ENCODE measurements at places on chromosomes 2 and 18. TPM values are rescaled to one million over a fixed set of nuclear protein-coding genes. Genes with fewer than 3 reads are reported as not detected.

The ADCYAP1 gene
- total RNA-seq: not detected

DNA sequence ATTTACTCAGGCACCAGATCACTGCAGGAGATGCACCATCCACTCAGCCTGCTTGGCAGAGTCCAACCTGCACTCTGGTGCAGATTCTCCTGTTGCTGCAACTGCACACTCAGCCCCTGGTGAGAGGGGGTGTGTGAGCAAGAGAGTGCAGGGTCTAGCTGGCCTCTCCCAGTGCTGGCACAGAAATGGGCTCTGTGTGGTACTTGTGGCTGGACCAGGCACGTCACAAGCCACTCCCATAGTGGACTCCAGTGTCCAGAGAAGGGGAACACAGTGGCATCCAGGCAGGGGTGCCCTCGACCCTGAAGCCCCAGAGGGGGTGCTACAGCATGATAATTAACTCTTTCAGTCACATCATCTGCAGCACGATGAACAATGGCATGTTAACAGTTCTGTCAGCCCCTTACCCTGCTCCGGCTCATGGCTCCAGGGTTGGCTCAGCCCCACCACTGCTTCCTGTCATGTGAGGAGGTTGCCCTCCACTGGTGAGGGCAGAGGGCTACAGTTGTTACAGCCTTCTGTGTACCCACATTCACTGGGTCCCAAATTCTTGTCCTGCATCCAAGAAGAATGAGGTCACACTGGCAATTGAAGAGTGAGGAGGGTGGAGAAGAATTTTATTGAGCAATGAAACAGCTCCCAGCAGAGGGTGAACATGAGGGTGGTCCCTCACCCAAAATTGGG is 135.7 kb downstream of the EVA1A start:
- no peak for DNase-seq

The KCNJ3 gene
- total RNA-seq: not detected

GRCh38 chr2:63643486-63643885 is 54.7 kb downstream of the MDH1 start:
- DNase-seq: no peak

DNA sequence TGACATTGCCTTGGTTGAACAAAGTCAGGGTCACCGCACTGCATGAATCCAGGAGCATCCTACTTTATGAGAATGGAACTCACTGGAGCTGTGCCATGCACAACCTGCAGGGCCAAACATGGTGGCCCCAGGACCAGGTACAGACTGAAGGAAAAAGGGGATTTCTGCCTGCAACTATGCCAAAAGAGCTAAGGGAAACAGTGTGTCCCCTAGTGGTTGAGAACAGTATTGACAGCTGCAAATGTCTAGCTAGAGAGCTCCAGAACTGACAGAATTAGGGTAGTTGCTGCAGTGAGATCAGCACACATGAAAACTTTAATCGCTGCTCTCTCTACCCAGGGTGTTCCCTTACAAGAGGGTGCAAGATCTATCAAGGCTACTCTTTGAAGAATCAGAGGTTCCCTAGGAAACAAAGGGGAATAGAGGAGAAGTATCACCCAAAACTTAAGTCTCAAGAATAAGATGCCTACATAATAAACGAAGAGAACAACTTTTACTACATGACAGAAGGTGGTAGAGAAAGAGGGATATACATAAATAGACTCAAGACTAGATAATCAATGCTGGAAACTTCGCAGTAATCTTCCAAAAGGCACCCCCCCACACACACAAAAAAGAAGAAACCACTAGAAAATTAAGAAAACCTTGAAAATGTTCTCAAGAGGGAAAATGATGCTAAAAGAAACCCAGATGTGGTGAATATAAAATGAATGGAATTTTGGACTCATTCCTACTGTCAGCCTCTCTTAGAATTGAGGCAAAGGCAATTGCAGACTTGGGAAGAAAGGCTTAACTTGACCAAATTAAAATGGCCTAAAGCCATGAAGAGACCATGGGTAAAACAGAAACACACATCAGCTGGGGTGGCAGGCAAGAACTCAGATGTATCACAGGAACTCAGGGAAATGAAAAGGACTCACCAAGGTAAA is 43.6 kb upstream of the IHH start:
- DNase-seq: no peak

The IL1A gene
- 0.73 TPM for total RNA-seq

DNA sequence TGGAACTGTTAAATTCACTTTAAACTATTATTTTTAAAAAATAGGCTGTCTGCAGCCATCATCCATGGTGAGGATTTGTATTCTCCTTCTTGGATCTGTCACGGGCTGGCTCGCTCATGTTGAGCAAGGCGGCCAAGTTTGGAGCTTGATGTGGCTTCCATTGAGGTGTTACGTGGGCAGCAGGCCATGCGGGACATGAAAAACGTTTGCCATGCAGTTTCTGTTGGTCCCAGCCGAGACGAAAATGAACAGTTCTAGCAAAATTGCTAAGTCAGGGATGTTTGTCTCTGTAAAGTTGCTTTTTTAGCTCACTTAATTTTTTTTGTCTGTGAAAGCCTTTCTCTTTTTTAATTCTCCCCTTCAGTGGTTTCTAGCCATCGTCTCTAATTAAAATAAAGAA is 70.2 kb upstream of the MGAT5 start:
- no peak for DNase-seq

DNA sequence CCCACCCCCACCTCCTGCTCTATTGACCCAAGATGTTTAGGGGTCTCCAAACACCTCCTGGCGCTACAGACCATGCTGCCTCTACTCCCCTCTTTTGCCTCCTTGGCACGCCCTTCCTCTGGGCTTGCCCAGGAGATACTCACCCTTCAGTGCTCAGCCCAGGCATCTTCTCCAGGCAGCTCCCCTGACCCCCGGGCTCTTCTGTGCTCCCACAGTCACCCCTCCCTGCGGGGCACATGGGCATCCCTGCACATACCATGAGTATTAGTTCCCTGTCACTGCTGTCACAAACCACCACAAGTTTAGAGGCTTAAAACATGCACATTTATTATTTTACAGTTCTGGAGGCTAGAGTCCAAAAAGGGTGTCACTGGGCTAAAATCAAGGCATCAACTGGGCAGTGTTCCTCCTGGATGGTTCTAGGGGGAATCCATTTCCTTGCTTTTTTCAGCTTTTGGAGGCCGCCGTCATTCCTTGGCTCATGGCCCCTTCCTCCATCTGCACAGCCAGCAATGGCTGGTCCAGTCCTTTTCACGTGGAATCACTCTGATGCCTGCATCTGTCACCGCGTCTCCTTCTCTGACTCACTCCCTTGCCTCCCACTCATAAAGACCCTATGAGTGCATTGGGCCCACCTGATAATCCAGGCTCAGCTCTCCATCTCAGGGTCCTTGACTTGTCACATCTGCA is 230.4 kb upstream of the COPS8 start:
- no peak for DNase-seq

- peak; percentile 5 for DNase-seq
Measured at GRCh38 chr2:16553226-16553625, 112.4 kb downstream of the CYRIA start.

- DNase-seq: no peak
Measured at GRCh38 chr2:198517976-198518375, 713.6 kb downstream of the PLCL1 start.

GRCh38 chr2:151302404-151302803 is 12.9 kb upstream of the NMI start:
- no peak for DNase-seq

DNA sequence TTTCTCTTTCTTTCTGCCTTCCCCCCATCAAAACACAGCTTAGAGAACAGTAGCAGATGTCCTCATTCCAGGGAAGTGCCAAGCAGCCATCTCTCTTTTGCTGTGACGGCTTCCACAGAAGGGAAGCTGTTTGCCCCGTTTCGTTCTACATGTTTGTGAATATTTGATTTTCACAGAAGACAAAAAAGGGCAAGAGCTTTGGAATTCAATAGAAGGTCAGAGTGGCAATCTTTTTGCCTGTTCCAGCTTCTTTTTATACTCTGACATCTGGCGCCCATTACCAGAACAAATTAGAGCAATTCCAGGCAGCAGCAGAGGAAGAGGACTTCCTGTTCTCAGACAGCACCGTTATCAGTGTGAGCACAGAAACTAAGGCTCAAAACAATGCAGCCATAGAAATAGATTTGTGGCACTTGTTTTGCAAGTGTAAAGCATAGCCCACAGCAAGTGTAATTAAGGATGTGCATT is 79.0 kb upstream of the CDH19 start:
- no peak for DNase-seq

DNA sequence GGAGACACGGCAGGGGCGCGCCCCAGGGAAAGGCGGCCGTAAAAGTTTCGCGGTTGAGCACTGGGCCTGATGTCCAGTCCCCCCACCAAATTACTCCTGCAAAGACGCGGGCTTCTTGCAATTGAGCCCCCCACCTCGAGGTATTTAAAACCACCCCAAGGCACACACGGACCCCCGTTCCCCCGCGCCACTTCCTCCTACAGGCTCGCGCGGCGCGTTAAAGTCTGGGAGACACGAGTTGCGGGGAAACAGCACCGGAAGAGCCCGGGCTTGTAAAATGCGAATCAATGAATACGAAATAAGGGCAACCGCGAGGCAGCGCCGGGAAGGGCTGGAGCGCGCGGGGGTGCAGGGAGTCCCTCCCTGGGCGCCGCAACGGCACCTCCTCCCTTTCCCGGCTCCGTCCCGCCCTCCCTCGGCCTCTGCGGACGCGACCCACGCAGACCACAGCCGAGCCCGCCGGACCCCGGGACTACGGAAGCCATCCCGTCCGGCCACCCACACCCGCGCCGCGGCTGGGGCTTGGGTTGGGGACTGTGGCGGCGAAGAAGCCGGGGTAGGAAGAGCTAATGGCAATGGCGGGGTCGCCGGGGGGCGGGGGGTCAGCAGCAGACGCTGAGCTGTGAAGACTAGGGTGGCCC is 918 bp upstream of the NETO1 start:
- no peak for DNase-seq

GRCh38 chr18:74248595-74248994 is 43.2 kb downstream of the CYB5A start:
- DNase-seq: no peak

GRCh38 chr2:85662899-85663593 is 5.0 kb downstream of the SFTPB start:
- DNase-seq: peak; percentile 87

The RAB1A gene
- 114 TPM for total RNA-seq

GRCh38 chr2:187615364-187615763 is 61.1 kb upstream of the TFPI start:
- DNase-seq: no peak

- no peak for DNase-seq
Measured at GRCh38 chr2:181457741-181458425, 697 bp downstream of the ITGA4 start.

The ASXL3 gene
- total RNA-seq: 0.07 TPM

The CRYBA2 gene
- total RNA-seq: not detected

The TIMM21 gene
- total RNA-seq: 45.0 TPM

DNA sequence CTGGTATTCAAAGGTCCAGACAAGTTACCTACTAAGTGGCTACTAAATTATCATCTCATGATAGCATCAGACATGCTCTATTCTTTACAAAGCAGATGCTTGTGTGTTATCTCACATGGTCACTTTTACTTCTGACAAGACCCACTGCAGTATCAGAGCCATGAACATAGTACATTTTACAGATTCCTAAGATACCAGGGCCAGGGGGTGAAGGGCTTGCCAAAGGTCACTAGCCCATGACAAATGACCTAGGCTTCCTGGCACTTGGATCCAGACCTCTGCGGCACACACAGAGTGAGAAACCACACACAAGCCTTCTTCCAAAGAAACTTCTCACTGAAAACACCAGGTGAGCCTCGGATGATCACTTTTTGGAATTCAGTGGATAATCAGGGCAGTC is 446.8 kb downstream of the EIPR1 start:
- no peak for DNase-seq

The CRYGC gene
- total RNA-seq: not detected

DNA sequence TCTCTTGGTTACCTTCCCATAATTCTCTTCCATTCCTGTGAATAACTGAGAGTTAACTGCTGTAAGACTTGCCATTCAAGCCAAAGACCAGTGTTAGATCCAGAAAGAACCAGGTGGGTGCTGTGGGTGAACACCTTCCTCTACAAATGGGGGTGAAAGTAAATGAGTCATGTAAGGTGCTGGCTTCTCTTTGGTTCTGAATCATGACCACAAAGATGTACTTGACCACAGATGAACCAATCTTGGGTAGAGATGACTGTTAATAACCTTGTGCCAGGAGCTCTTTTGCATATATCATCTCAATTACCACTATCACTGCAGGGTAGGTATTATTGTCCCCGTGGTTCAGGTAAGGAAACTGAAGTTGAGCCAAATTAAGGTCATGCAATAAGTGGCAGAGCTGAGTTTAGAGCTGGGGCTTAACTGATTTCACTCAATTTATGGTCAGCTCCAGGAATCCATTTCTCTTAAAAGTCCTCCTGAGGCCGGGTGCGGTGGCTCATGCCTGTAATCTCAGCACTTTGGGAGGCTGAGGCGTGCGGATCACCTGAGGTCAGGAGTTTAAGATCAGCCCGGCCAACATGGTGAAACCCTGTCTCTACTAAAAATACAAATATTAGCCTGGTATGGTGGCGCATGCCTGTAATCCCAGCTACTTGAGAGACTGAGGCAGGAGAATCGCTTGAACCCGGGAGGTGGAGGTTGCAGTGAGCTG is 244.9 kb upstream of the CXCR4 start:
- no peak for DNase-seq

GRCh38 chr18:48020337-48021250 is 90.1 kb upstream of the SMAD2 start:
- no peak for DNase-seq

The ALK gene
- total RNA-seq: not detected

Data from pulmonary artery endothelial cell (primary cell).